Activated B cell treated with CpG ODN at 0.5 μM for 24 hours (primary cell): ENCODE measurements at places on chromosomes 6 and 20. TPM values are rescaled to one million over a fixed set of nuclear protein-coding genes. Genes with fewer than 3 reads are reported as not detected.

DNA sequence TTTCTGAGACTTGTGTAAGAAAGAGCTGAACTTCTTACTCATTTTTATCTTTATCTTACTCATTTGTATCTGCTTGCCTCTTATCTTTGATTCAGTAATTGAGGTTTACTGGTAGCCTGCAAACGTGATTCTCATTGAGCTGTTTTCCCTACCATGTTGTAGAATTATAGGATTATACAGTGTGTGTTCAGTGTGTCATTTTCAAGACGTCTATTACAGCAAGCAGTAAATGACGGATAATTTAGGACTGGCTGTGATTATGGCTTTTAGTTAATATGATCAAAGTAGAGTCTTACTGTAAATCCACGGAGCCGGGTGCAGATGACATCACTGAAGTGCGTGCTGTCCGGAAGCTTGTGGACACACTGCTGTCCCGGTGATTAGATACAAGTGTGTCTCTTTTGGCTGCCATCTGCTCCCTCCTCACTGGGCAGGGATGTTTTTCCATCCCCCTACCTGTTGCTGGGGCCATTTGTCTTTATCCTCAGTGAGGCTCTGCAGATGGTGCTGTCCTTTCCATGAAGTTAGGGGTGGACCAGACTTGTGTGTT, 6.0 kb downstream of the NELFCD start:
- no peak for DNase-seq

GRCh38 chr6:16154904-16155303, 26.0 kb downstream of the MYLIP start:
- no peak for DNase-seq

SUMO4 gene
- total RNA-seq = 6.7 and 7.9 TPM in 2 replicates

DNA sequence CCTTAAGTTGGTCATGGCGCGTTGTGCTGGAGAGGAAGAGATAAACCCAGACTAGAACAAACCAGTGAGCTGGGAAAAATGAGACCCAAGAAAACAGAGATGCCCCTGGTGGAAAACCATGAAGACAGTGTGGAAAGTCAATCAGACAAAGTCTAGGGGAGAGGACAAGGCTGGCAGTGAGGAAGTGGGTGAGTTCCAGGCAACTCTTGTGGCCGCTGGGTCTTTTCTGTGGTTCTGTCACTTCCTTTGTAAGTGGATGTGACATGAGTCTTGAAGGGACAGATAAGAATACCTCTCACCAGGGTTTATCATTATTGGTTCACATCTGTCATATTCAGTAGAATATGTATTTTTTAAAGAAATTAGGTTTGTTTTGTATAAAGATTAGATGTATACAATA, 738.4 kb downstream of the DHX35 start:
- no peak for DNase-seq

ID4 gene
- total RNA-seq = not detected in 2 replicates

OR2B6 gene
- total RNA-seq = not detected in 2 replicates
